CD4-positive, alpha-beta T cell treated with Interleukin-12 subunit alpha and Interleukin-12 subunit beta, for 1 hour (primary cell): ENCODE measurements at places on chromosomes 4 and X.
A peak's percentile ranks its signal among the peaks of the same experiment; 100 is the strongest.

DNA sequence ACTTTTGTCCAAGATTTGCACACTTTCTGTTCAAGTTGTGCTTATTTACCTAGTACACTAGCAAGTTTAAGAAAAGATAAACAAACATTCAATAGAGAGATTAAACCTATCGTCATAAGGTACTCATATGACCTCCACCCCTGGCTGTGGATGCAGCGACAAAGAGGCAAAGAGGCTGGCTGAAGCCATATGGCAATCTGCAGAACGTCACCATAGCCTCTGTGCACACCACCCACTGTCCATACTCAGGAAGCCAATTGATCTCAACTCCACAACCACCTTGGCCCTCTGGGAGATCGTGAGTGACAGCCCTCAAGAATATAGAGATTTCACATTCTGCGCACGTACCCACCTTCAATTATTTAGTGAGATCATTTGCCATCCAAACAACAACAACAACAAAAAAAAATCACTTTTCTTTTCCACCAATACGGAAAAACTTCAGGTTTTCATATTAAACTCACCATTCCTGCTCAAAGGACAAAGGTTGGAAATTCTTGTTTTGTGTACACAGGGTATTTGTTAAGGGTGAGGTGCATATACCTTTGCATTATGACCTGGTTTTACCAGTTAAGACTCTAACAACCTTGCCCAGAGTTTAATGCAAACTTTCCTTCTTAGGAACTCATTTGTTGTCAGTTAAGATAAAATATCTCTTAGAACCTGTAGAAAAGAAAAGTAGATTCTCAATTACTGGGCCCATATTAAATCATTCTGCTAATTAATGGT lies 243.0 kb upstream of the FSTL5 start:
- no peak for DNase-seq

- DNase-seq = no peak
Measured at GRCh38 chr4:20297783-20298182, 46.1 kb downstream of the SLIT2 start.

DNA sequence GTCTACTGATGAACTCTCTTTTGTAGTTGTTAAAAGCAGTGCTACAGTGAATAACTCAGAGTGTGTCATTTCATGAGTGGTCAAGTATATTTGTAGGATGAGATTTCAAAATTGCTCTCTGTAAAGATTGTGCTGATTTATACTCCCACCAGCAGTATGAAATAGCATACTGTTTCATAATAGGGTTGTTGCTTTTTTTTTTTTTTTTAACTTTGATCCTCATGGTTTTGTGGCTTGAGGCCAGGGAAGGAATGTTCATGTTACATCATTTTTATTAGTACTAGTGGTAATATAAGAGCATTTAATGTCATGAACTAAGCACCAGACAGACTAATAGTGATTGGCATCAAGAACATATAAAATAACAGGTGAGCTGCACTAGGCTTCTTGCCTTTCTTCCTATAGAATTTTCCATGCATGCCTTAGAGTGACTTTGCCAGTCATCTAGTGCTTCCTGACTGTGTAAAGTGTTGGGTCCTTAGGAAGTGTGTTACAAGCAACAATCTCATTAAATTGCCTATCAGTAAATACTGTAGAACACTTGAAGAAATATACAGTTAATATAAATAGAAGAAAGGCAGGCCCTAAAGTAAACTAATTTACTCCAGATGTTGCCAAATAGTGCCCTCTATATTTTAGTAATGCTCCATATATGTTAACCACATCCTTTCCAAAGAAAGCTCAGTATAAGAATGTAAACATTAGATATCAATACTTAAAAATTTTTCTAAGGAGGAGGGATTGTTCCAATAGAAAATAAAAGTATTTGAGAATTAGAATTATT lies 38.6 kb upstream of the MSMO1 start:
- no peak for DNase-seq

DNA sequence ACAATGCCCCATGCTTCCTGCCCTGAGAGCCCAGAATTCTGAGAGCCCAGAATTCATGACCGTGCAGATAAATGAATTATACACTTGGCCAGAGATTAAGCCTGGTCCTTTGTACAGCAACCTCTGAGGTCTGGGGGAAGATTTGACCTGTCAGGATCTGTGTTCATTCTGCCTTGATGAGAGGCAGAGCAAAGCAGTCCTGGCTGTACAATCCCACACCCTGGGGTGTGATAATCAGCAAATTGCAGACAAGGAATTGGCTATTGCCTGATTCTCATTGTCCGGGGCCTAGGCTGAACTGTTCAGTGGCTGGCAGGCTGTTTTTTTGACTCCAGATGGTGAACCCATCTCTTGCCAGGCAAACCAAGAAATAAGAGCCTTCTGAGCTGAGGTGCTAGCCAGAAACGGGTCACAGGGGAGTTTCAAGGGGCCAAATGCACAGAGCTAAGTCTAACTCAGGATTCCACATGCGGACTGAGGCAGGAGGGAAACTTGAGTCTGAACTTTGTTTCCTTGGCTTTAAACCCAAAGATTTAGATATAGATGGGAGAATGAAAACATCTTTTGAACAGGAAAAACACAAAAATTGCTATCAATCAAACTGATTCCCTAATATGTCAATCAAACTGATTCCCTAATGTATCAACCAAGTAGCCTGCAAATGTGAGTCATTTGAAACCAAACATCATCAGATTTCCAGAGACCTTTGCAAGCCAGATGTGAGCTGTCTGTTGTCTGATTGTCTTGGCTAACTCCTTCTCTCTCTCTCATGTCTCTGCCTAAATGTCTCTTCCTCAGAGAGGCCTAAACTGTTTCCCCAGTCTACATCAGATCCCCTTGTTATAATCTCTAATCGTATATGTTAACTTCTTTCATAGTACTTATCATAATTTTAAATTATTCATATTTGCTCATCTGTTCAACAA lies 159.3 kb downstream of the ATG4A start:
- no peak for DNase-seq

- DNase-seq = no peak
Measured at GRCh38 chrX:50812995-50813842, 775 bp downstream of the SHROOM4 start.

DNA sequence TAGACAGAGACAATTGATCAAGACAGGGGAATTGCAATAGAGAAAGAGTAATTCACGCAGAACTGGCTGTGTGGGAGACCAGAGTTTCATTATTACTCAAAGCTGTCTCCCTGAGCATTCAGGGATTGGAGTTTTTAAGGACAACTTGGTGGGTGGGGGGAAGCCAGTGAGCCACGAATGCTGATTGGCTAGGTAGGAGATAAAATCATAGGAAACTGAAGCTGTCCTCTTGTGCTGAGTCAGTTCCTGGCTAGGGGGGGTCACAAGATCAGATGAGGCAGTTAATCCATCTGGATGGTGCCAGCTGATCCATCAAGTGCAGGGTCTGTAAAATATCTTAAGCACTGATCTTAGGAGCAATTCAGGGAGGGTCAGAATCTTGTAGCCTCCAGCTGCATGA lies 358.6 kb downstream of the GPM6A start:
- DNase-seq = no peak

- DNase-seq = no peak
Measured at GRCh38 chr4:160370046-160370445, 1267.2 kb downstream of the RAPGEF2 start.

DNA sequence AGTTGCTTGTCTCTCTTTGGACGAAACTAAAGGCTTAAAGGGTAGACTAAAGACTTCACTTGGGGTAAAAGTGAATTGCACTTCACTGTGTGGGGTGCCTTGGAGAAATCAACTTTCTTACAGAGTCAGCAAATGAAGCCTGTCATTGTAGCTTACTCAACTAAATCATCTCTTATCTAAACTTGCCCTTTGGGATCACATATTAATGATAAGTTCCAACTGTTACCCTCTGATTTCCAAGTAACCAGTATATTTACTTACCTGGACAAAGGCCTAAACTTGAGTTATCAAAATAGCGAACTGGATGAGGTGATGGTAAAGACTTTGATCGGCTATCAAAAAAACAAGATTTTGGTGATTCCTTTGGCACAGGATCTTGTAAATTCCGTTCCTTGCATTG lies 8.9 kb upstream of the BDH2 start:
- DNase-seq = no peak

- DNase-seq = no peak
Measured at GRCh38 chrX:128020701-128021100, 31.5 kb downstream of the ACTRT1 start.

DNA sequence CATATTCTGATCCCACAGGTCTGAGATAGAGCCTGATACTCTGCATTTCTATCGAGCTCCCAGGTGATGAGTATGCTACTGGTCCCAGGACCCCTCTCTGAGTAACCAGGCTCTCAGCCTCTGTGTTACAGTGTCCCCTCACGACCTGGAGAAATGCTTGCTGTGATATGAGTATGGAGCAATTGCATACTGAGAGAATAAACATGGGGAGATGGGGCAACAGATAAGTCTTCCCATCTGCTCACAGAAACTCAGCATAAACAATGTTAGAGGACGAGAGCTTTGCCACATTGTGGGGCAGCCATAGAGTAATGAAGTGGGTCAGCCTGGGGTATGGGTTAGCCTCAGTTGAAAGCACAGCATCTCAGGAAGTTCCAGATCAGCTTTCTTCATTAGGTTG lies 82.6 kb upstream of the HS3ST1 start:
- no peak for DNase-seq

- no peak for DNase-seq
Measured at GRCh38 chr4:76539979-76540378, 105.0 kb downstream of the SHROOM3 start.

GRCh38 chr4:83947125-83947829 lies 411.4 kb downstream of the GPAT3 start:
- no peak for DNase-seq

GRCh38 chr4:115054836-115055235 lies 58.6 kb downstream of the NDST4 start:
- no peak for DNase-seq

GRCh38 chrX:16839219-16839851 lies 30.8 kb downstream of the RBBP7 start:
- DNase-seq = no peak

DNA sequence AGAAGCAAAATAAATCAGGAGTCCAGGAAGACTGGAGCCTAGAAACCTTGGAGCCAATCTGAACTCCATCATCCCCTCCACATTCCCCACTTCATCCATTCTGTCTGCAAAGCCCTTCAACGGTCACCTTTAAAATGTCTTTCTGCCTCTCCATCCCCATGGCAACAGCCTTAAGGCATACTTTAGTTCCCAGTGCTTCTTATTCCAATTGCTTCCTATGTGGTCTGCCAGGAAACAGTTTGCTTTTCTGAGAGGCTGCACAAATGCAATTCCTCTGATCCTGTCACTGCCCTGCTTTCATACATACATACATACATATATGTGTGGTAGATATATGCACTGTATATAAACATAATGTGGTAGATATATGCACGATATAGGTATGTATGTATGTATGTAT lies 786 bp upstream of the MAGEH1 start:
- DNase-seq = no peak

DNA sequence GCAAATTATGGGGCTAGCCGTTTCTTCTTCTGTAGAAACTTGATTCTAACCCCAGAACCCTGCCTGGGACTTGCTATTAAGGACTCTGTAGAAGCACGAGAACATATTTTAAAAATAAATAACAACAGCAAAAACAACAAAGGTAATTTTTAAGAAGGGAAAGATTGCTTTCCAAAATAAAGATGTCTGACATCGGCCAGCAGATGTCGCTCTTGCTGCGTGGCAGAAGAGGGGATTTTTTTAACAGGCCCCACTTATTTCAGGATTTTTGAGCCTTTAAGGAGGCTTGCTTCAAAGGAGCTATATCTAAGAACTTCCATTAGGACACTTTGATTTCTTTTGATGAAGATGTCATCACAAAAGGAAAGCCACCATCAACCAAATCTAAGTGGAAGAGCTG lies 62.8 kb upstream of the EGFL6 start:
- DNase-seq = peak; percentile 48

GRCh38 chr4:122900314-122900713 lies 22.1 kb downstream of the NUDT6 start:
- no peak for DNase-seq

DNA sequence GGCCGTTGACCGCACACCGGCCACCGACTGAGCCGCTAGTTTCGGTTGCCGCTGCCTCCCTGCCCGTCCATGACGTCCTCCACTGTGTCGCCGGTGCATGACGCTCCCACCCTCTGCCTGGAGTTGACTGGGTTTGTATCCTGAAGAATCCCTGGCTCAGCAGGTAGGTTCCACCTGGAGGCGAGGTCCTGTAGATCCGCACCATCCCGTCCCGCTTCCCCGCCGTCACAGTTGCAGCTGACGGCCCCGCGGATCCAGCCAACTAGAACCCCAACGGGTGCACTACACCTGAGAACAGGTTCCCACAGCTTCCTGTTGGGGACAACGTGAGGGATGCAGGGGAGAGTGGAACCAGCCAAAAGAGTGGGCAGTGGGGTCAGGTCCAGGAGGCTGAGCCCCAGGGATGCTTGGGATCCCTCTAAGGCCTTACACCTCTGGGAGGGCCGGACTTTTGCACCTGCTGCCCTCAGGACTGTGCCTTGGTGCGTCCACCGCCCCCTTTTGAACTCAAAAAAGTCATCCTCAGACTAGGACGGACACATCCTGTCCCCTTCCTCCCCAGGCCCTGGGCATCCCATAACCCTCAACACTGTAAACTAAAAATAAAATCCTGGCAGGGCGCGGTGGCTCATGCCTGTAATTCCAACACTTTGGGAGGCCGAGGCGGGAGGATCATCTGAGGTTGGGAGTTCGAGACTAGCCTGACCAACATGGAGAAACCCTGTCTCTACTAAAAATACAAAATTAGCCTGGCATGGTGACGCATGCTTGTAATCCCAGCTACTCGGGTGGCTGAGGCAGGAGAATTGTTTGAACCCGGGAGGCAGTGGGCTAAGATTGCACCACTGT lies 1.1 kb upstream of the SLBP start:
- no peak for DNase-seq

- DNase-seq = no peak
Measured at GRCh38 chr4:10925996-10926395, 241.4 kb upstream of the CLNK start.

GRCh38 chrX:148135738-148136137 lies 154.6 kb downstream of the FMR1NB start:
- no peak for DNase-seq

GRCh38 chrX:150352114-150352513 lies 11.0 kb upstream of the MAMLD1 start:
- DNase-seq = no peak

DNA sequence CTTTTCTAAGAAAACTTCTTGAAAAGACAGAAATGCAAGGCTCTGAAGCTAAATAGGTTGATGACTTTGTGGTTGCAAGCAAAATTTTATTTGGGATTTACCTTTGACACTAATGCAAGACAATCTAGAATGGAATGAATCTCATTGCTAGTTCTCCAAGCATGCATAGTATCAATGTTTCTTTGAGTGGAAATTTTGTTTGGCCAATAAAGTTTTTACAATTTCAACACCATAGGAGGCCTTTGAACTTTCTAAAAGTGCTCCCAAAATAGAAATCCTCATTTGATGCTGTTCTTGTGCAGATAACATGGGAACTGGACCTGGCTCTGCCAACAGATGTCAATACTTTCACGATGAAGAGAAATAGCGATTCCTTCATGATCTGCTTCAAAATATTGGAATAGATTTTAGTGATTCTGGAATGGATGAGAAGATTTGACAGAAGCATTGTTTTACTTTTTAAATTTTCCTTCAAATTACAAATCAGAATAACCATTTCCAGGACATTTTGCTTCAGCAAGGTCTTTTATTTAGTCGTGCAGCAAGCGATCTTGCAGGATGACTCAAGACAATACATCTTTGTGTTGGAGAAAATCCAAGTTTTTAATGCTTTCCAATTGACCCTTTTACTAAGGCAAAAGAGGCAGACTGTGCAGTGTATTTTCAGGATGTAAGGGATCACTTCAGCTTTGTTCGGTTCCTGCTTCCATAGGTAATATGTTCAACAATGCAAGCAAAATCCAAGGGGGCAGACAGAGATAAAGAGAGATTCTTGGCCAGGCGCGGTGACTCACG lies 51.7 kb upstream of the OTUD4 start:
- no peak for DNase-seq

GRCh38 chr4:105116616-105117319 lies 29.9 kb upstream of the TET2 start:
- no peak for DNase-seq
